ENCODE measurements at places on chromosomes 2 and 18.

DNA sequence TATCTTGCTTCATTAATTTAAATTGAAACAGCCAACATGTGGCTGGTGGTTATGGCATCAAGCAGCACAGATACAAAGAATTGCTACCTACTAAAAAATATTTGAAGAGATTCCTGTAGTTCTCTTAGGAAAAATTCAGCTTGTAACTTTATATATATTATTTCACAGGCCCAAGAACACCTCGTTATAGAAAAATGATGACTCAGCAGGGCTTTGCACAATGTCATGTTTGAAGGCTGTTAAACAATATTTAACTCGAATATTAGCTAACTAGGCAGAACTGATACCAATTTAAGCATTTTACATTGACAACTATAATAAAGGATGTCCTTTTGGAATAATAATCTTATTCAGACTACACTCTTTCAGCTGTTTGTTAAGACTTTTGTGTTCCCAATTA lies 102.3 kb upstream of the LYPD1 start:
- no peak for DNase-seq

GRCh38 chr2:37740164-37740739 lies 68.8 kb upstream of the CDC42EP3 start:
- peak; percentile 23 for DNase-seq

DNA sequence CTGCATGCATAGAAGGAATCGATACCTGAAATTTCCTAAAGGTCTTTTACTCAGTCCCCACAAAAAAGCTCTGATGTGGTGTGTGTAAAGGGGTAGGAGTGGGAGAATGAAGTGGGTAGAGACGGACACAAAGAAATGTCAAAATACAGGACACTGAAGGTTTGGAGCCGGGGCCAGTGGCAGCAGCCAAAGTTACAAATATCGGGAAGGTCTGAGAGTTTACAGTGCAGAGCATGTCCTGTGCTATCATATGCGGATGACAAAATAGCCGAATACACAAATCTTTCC lies 89.9 kb upstream of the STON1 start:
- DNase-seq, result no peak

DNA sequence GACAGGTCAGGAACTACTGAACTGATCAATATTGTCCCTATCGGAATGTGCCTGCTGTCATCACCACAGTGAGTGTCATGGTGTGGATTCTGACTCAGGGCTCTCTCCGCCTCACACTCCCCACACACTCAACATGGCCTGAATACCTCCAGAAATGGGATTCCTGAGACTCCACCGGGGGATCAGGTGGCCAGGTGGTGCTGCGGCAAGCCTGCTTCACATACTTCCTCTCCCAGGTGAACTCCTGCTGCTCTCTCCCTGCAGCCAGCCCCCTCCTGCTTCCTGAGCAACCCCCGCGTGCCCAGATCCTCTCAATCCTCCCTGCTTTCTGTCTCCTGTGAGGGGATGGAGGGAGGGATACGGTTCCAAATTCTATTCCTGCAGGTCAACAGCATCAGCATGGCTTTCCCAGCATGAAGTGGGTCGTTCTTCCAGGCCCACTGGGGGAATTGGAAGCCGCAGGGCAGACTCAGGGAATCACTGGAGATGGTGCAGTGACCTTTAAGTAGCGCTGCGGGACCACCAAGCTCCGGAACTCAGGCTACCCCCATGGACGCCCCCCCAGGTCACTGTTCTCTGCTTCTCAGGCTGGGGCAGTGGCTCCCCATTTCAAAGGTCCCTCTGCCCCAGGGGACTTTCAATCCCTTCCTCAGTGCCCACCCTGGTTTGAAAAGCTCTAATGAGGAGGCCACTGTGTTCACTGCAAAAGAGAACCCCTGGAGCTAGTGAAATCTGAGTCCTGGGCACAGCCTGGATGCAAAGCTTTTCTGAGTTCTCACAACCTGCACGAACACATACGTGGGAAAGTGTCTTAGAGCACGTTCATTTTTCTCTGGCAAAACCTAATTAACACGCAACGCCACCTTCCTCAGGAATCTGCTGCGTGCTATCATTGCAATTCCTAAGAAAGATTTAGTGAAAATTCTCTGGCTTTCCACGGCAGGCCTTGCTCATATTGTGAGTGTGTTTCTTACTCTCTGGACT lies 168.4 kb downstream of the ZFP36L2 start:
- DNase-seq, result no peak

DNA sequence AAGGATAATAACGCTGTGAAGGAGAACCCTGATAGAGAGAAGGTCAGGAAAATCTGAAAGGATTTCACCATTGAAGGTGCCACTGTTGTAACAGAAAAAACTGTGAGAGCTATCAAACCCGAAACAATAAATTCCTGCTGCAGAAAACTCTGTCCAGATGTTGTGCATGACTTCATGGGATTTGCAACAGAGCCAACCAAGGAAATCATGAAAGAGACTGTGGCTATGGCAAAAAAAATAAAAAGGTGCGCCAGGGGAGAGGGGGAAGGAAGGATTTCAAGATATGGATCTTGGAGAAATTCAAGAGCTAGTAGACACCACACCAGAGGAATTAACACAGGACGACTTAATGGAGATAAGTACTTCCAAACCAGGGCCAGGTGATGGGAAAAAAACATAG lies 88.0 kb downstream of the LDLRAD4 start:
- DNase-seq, result no peak

Measured in astrocyte of the spinal cord (primary cell).